Heart right ventricle (tissue), 16 donors: ENCODE measurements at places on chromosomes 7 and 10. TPM values are rescaled to one million over a fixed set of nuclear protein-coding genes. Genes with fewer than 3 reads are reported as not detected.

Gene CYP2E1
- 1.4 TPM for total RNA-seq

Gene SEMA3D
- total RNA-seq: 3.5 TPM

DNA sequence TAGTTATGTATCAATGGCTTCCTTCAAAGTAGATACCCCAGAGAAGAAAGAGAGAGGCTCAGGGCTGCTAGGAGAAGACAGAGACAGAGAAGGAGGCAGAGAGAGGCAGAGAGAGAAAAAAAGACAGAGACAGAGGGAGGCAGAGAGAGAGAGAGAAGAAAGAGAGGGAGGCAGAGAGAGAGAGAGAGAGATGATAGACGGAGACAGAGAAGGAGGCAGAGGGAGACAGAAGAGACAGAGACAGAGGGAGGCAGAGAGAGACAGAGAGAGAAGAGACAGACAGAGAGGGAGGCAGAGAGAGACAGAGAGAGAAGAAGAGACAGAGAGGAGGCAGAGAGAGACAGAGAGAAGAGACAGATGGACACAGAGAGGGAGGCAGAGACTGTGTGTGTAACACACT lies 187.9 kb downstream of the DNAJB6 start:
- no peak for DNase-seq

Gene FAM25C
- not detected for total RNA-seq

DNA sequence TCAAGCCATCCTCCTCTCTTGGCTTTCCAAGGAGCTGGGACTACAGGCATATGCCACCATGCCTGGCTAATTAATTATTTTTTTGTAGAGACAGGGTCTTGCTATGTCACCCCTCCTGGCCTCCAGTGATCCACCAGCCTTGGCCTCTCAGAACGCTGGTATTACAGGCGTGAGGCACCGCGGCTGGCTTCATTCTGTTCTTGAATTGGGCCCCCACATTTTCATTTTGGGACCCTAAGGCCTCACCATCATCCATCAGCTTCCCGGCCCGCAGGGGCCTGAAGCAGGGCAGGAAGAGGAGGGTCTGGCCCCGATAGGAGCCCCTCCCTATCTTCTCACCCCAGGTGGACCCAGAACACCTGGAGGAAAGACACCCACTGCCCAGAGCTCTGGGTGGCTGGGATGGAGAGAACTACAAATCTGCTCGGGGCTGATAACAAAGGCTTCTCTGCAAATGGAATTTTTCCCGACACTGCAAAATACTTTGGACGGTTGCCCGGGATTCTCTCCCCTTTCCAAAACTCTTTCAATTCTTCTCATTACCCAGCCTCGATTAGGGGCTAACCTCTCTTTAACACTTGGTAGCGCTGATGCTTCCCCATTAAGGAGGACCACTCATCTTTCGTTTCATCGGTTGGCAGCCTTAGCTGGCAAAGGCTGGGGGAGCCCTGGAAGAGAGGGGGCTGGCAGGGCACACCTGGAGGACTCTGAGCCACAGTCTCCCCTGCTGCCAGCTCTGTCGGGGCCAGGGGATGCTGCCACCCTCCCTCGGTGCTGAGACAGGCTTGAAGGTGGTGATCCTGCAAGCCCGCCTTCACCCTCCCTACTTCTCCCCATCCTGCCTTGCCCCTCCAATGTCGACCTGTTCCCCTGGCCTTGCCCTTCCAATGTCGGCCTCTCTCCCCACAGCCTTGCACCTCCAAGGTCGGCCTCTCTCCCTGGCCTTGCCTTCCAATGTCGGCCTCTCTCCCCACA lies 81.0 kb upstream of the GNA12 start:
- no peak for DNase-seq

Gene MBL2
- not detected for total RNA-seq

DNA sequence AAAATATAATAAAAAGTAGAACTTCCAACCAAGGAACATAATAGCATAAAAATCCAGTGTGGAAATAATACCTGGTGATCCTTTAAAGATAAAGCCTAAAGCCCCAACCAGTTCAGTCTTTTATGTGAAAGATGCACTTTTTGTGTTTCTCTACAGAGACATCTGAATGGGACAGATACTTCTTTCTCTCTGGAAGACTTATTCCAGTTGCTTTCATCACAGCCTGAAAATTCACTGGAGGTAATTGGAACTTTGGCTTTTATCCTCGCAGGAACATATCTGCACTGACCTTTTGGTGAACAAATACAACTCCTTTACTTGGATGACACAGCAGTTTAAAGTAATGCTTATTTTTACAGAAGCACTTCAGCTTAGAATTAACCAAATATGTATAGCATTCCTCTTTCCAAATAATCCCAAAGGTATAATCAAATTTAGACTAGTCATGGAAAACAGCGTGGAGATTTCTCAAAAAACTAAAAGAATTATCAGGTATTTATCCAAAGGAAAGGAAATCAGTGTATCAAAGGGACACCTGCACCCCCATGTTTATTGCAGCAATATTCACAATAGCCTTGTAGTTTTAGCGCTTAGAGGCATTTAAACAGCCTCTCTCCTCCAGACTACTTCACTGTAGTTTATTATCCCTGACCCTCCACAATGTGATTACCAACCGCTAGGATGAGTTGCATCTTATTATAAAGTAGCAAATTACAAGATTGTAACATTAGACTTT lies 16.8 kb downstream of the HNRNPA2B1 start:
- no peak for DNase-seq

DNA sequence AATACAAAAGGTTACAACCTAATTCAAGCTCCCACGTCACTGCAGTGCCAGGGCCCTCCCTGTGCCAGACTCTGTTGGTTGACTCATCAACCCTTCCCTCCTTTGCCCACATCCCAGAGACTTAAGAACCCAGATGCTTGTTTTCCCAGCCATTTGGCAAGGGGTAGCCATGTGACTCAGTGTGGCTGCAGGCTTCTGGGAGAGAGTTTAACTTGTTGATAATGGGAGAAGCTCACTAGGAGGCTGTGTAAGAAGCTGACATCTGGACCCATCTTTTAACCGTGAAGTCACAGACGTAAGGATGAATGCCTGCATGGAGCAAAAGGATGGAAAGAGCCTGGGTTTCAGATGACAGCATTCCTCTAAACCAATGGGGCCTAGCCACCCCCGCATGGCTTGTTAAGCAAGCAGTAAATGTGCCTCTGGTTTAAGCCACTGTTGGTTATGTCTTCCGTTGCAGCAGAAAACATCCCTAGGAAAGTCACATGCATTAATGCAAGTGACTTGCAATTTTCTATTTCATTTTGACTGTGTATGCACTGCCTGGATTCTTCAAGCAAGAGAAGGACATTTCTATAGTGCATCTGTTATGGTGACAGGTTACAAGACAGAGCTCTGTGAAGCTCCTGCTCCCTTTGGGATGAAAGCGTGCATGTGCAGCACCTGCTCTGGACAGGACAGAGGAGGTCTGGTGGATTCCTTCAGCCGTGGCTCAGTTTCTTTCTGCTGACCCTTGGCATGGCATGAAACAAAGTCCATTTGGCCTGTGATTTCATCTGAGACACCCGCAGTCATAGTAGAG lies 57.5 kb upstream of the CREB5 start:
- no peak for DNase-seq
